ENCODE measurements at places on chromosomes 7 and 10.

DNA sequence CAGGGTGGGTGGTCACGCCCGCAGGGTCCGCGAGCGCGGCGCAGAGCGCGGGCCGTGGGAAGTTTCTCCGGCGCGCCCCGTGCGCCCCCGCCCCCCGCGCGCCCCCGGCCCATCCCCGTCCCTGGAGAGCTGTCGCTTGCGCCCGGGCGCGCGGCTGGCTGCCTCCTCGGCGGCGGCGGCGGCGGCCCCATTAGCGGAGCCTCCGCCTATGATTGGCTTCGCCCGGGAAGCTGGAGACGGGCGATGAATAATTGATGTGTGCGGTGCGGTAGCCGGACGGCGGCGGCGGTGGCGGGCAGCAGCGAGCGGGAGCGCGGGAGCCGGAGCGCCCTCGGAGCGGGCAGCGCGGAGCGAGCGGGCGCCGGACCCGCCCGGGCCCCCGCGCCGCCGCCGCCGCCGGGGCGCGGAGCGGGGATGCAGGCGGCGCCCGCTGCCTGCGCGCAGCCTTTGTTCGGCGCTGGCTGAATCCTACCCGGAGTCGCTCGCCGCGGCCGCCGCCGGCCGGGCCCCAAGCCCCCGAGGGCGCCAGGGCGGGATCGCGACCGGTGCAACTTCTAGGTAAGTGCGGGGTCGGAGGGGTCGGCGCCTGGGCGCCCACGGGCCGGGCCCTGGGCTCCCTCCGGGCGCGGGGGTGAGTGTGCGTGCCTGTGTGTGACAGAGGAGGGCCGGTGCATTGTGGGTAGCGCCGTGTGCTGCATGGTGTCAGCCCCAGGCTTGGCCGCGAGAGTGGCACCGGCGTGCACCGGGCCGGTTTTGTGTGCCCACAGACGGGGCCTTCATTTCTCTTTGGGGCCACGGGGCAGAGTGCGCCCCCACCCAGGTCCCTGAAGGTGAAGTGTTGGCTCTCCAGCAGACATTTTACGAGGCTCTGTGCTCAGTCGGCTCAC, 103.8 kb upstream of the PPIF start:
- DNase-seq = peak; percentile 68

- peak; percentile 67 for DNase-seq
Measured at GRCh38 chr10:85946713-85947326, 419.8 kb downstream of the GRID1 start.

GRCh38 chr7:155553871-155554270, 7.5 kb upstream of the CNPY1 start:
- DNase-seq = no peak

GRCh38 chr10:3702569-3702968, 82.4 kb downstream of the KLF6 start:
- DNase-seq = no peak

- peak; percentile 44 for DNase-seq
Measured at GRCh38 chr7:107879400-107880035, 11.5 kb upstream of the DLD start.

- DNase-seq = no peak
Measured at GRCh38 chr7:99409806-99410205, 1.0 kb downstream of the BUD31 start.

GRCh38 chr7:5450549-5451327, 27.1 kb upstream of the TNRC18 start:
- DNase-seq = peak; percentile 60

DNA sequence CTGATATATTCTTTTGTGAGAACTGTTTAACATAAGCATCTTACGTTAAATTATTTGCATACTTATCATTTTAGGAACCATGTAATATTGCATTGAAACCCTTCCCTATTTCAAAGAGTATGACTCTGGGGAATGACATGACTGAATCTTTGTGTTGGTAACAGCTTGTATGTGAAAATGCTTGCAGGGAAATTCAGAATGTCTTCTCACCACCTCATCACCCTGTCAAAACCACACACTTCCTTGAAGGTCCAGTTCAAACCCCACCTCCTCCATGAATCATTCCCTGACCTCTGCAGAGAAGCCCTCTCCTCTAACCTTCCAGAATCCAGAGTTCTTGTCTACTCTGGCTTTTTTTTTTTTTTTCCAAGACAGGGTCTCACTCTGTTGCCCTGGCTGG, 26.3 kb upstream of the NKX2-3 start:
- DNase-seq = no peak

DNA sequence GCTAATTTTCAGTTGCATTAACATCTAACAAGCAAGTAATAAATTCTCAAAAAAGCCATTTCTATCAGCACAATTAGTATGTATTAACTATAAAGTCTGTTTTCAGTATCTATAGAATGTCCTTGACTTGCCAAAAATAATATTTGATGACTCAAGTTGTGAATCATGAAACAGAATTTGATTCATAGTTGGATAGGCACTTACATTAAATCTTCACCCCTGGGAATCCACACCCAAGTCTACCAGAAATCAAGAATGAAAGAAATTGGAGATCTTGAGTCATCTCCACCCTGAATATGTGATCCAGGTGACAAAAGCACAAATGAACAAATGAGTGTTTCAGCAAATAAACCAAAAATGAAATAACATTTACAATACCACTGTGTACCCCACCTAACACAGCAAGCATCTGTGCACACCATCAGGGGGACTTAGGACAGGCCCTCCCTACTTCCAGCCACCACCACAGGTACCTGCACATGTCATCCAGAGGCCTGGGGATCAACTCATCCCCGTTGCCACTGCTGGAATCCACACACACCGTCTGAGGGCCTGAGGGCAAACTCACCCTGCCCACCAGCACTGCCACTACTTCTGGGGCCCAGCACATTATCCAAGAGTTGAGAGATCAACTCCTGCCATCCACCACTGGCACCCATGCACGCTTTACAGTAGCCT, 160.1 kb downstream of the MTERF1 start:
- DNase-seq = no peak

DNA sequence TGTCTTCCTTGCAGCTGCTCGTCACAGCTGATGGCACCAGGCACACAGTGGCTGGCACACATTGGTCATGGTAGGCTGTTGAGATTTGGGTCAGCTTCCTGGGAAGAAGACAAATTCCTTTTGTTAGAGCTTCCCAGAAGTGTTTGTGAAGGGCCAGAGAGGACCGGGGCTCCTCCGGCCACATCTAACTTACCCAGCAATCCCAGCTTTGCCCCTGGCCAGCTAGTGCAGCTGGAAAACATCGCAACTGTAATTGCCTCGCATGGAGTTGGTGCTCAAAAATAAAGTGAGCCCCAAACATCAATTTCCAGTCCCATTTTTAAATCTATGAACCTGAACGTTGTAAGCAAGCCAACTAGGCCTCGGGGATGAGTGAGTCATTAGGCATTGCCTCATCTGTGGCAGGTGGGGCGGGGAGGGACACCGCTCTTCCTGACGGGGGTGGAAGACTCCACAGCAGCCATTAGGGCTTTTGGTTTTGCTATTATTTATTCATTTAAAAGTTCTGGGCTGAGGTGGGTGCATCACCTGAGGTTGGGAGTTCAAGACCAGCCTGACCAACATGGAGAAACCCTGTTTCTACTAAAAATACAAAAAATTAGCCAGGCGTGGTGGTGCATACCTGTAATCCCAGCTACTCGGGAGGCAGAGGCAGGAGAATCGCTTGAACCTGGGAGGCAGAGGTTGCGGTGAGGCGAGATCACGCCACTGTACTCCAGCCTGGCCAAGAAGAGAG, 12.4 kb downstream of the CPA5 start:
- DNase-seq = no peak

DNA sequence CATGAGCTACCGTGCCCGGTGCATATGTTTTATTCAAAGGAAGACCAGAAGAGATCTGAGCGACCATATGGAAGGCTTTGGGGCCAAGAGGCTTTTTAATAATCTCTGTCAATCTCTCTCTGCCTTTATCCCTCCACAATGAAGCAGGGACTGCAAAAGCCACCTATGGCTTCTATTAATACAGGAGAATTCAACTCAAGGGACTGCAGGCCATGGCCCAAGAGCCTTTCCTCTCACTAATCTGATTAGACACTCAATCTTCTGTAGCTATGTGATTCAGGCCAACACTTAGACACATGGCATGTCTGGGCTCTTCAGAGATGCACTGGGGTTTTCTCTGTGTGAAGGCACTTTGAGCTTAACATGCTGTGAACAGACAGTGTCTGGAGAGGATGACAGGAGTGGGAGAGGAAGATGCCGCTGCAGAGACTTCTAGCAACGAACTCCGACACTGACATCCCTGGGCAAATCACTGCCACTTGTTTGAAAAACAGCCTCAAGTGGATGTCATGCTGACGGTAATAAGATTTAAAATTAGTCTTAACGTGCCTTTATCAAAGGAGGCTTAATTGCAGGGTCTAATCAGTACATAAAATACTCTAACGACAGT, 114.4 kb upstream of the AOAH start:
- DNase-seq = no peak

DNA sequence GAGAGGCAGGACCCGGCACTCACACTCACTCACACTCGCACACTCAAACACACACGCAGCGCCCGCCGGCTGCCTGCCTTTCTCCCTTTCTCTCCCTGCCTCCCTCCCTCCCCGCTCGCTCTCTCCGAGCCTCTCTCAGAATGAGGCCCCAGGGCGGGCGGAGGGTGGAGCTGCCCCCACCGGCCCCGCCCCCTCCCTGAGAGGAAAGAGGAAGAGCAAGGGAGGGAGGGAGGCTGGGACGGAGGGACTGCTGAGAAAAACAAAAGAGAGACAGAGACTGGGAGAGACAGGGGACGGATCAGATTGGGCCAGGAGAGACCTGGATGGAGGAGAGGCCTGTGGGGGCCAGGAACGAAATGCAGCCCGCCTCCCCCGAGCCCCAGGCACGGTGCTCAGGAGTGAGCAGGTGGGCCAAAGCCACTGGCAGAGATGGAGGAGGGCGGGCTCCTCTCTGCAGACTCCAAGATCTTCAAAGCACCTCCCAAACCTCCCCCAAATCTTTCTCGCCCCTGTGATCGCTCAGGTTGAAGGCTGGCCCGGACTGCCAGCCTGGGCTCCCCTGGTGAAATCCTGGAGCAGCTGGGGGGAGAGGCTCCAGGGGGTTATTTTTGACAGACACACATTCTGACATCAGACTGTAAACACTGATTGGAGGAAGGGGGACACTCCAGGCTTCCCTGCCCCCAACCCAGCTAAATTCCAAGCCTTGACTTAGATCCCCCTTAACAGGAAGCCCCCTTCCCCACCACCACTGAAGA, 5.1 kb downstream of the LDB1 start:
- peak; percentile 67 for DNase-seq

GRCh38 chr10:92493362-92493761, 80.5 kb downstream of the IDE start:
- DNase-seq = no peak

DNA sequence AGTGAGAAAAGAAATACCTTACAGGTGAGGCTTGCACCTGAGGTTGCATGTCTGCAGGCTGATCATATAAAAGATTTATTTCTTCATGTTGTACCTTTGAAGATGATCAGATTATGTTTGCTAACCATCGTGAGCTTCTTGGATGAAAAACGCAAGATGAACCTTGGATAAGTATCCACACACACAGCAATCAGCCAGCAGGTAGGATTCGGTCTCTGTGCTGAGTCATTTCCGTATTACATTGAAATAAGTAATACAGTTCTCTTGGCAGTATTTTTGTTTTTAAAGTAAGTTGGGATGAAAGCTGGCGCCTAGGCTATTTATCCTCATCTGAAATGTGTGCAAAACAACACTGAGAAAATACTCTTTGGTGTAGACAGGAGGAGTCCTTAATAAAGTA, 109.0 kb upstream of the PRKCQ start:
- DNase-seq = no peak

- DNase-seq = no peak
Measured at GRCh38 chr10:110404825-110405224, 92.9 kb upstream of the DUSP5 start.

GRCh38 chr10:13684806-13685482, 98.2 kb downstream of the PRPF18 start:
- no peak for DNase-seq

DNA sequence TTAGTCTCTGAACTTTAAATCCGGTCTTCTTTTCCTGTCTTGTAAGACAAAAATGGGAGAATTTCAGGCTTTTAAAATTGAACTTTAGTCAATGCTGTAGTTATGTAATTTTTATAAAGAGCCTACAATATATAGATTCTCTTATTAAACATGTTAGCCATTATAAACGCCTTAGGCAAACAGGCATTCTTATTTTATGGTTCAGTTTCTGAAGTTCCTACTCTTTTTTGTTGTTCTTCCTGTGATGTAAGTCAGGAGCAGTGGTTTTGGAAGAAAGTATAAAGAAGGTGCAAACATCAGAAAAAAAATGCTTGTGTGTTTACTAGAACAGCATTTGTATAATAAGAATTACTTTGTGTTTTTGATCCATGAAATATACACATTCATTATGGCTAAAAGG, 41.6 kb downstream of the BICC1 start:
- DNase-seq = no peak

DNA sequence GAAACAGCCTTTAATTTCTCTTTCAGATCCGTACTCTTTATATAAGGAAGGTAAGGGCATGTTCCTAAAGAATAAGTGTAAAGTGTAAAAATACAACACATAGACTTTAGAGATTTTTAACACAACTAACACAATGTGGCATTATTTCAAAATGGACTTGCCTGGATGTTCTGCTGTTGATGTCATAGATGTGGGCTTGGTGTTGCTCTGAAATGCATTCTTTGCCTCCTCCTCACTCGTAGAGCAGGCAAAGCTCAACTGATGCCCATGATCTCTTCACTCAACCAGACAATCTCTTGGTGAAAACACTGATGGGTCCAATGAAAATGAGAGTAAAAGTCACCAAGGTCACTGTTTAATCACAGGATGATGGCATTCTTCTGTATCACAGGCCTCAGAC, 174.2 kb upstream of the TCERG1L start:
- no peak for DNase-seq

DNA sequence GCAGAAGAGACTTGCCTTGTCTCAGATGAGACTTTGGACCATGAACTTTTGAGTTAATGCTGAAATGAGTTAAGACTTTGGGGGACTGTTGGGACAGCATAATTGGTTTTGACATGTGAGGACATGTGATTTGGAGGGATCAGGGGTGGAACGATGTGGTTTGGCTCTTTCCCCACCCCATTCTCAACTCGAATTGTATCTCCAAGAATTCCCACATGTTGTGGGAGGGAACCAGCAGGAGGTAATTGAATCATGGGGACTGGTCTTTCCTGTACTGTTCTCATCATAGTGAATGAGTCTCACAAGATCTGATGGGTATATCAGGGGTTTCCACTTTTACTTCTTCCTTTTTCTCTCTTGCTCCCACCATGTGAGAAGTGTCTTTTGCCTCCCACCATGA, 229.7 kb upstream of the KCND2 start:
- DNase-seq = no peak

DNA sequence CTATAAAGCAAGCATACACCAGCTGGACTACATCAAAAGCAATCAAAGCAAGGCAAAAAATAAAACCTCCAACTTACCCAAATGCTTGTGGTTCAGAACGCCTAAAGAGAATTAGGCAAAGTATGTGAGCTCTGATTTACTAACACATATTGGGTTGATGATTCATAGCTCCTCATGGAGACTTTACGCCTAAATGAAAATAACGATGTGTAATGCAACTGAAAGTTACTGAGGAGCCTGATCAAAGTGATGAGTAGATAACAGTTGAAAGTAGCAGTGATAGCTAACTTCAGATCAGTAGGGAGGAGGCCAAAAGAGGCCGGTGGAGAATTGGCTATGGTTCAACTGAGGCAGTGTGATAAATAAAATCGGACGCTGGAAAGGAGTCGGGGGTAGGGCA, 85.0 kb downstream of the MPP7 start:
- DNase-seq = peak; percentile 5

GRCh38 chr7:20601121-20601520, 14.3 kb upstream of the ABCB5 start:
- no peak for DNase-seq
